Liver (tissue), 10 donors: ENCODE measurements at places on chromosomes 16 and 17. TPM values are rescaled to one million over a fixed set of nuclear protein-coding genes. Genes with fewer than 3 reads are reported as not detected.

The PIP4K2B gene
- 2.4 TPM for polyA plus RNA-seq

The SLC5A11 gene
- 0.15 TPM for polyA plus RNA-seq

The RMI2 gene
- polyA plus RNA-seq: 1.3 TPM

The C17orf100 gene
- 33.2 TPM for polyA plus RNA-seq

The RASD1 gene
- polyA plus RNA-seq: 46.7 TPM
